Activated CD4-positive, alpha-beta T cell treated with anti-CD3 and anti-CD28 coated beads, Interleukin-2, amount 10 ng/mL, durations not matched to agents 24 days and 14 days (primary cell): ENCODE measurements at places on chromosomes 13 and 19. TPM values are rescaled to one million over a fixed set of nuclear protein-coding genes. Genes with fewer than 3 reads are reported as not detected.
A peak's percentile ranks its signal among the peaks of the same experiment; 100 is the strongest.

IGFL4 gene
- total RNA-seq: not detected in 2 replicates

MAMSTR gene
- 1.2 and 1.4 TPM in 2 replicates for total RNA-seq

SIGLEC12 gene
- 0.98 and 1.5 TPM in 2 replicates for total RNA-seq

SHISA2 gene
- total RNA-seq: 2.2 and 2.3 TPM in 2 replicates

TBC1D4 gene
- 72.3 and 77.0 TPM in 2 replicates for total RNA-seq

- H3K4me3 ChIP-seq: no peak overlapping the region
- no peaks in the 10 kb centered on the region for H3K36me3 ChIP-seq
- no peak overlapping the region for H3K27ac ChIP-seq
- no peaks in the 10 kb centered on the region for H3K27me3 ChIP-seq
Measured at GRCh38 chr13:31699650-31700049, 39.7 kb upstream of the RXFP2 start.

DNA sequence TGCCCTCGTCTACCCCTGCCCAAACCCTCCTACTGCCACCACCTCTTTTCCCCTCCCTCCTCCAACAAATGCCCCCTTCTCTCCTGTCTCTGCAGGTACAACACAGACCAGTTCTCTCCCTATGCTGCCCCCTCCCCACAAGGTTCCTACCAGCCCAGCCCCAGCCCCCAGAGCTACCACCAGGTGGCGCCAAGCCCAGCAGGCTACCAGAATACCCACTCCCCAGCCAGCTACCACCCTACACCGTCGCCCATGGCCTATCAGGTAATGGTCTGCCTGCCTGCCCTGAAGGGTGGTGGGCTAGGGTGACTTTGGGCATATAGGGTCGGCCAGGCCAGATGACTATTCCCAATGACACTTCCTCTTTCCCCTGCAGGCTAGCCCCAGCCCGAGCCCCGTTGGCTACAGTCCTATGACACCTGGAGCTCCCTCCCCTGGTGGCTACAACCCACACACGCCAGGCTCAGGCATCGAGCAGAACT lies 6.5 kb upstream of the TIMM50 start:
- peaks cover 17% of the 10 kb centered on the region for H3K4me1 ChIP-seq
- H3K27ac ChIP-seq: no peak overlapping the region
- DNase-seq: peak; percentile 92
- peaks cover 65% of the 10 kb centered on the region for H3K36me3 ChIP-seq

DNA sequence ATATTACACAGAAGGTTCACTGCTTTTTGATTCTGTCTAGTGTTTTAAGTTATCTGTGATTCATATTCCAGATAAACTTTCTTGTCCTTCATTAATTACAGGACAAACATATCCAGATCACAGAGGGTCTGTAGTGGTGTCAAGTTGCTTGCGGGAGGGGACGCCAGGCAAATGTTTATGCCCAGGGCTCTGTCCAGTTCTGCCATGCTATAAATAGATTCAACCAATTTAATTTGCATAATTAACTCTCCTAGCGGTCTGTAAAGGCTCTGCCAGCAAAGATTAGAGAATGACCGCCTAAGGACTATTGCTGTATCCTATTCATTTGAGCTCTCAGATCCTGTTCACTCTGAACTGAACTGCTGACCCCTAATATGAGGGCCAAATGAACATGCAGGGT lies 59.7 kb upstream of the TRPC4 start:
- H3K27me3 ChIP-seq: no peaks in the 10 kb centered on the region
- H3K4me1 ChIP-seq: no peaks in the 10 kb centered on the region
- no peaks in the 10 kb centered on the region for H3K36me3 ChIP-seq
- H3K27ac ChIP-seq: no peak overlapping the region

DNA sequence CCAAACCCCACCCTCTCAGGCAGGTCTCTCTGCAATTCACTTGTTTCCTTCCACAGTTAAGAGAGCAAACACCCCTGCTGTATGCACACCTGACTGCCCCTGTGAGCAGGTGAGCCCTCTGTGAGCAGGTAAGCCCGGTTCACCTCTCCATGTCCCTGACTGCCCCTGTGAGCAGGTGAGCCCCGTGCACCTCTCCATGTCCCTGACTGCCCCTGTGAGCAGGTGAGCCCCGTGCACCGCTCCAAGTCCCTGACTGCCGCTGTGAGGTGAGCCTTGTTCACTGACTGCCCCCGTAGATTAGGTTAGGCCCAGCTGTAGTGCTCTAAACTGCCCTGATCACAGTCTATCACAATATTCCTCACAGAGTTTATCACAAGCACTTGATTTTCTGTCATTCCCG lies 29.2 kb downstream of the TMTC4 start:
- peaks cover 26% of the 10 kb centered on the region for H3K36me3 ChIP-seq
- no peak for DNase-seq
- no peak overlapping the region for H3K4me3 ChIP-seq
- H3K27me3 ChIP-seq: no peaks in the 10 kb centered on the region
- H3K27ac ChIP-seq: no peak overlapping the region
- no peaks in the 10 kb centered on the region for H3K4me1 ChIP-seq

GRCh38 chr13:36789061-36789460 lies 30.0 kb upstream of the RFXAP start:
- peaks cover 2% of the 10 kb centered on the region for H3K4me1 ChIP-seq
- no peak for DNase-seq
- peaks cover 6% of the 10 kb centered on the region for H3K27me3 ChIP-seq
- no peak overlapping the region for H3K27ac ChIP-seq
- no peaks in the 10 kb centered on the region for H3K36me3 ChIP-seq
- no peak overlapping the region for H3K4me3 ChIP-seq

DNA sequence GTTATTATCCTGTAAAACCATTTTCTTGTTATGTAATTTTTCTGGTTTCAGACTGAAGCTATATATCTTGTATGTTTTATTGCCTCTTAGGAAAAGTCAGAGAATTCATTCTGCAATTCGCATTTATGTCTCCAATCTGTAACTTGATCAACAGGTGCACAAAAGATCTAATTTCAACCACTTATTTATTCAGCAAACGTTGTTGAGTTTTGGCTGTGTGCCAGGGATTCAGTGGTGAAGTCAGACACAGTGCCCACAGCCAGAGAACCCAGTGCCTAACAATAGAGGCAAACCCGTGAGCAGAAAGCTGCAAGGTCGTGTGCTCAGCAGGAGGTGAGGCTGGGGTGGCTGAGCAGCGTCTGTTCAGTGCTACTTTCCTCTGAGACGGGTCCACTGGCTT lies 119.5 kb upstream of the MCF2L start:
- no peak for DNase-seq
- H3K27ac ChIP-seq: no peak overlapping the region
- H3K27me3 ChIP-seq: no peaks in the 10 kb centered on the region
- peaks cover 4% of the 10 kb centered on the region for H3K4me1 ChIP-seq

DNA sequence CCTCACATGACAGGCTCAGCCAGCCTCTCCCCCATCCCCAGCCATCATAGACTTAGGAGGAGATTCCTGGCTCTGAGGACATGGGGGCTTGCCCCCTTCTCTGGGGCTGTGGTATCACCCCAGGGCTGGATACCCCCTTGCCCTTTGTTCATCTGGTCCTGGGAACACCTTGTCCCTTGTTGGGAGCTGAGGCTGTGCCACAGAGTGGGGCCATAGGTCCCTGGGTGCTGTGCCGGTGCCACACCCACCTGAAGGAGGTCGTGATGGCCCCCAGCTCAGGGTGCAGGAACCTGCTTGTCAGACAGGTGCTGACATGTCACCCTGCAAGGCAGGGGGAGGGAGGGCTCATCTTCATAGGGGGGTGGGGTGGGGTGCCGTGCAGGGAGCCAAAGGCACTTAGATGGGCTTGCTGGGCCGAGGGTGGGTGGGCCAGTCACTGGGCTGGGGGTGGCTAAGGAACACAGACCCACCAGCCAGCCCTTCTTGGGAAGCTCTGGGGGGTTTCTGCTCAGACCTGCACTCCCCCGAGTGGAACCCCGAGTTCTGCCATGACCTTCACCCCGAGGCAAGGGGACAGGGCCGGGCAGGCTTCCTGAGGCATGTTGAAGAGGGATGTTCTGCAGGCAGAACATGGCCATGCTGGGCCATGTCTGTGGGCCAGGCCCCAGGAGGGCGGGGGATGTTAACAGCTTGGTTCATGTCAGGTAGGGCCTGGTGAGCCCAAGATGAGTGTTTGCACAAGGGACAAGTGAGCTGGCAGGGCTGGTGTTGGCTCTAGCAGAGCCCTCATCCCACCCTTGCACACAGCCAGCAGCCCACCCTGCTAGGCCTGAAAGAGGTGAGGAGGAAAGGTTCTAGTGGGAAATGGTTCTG lies 28.0 kb downstream of the TSSK6 start:
- H3K36me3 ChIP-seq: peaks cover 6% of the 10 kb centered on the region
- peaks cover 38% of the 10 kb centered on the region for H3K4me1 ChIP-seq
- DNase-seq: no peak
- peak overlapping the region; percentile 98 for H3K27ac ChIP-seq
